ENCODE measurements at places on chromosomes 3 and 15.

GRCh38 chr15:73809728-73810501 lies 56.8 kb upstream of the INSYN1 start:
- no peak for DNase-seq

DNA sequence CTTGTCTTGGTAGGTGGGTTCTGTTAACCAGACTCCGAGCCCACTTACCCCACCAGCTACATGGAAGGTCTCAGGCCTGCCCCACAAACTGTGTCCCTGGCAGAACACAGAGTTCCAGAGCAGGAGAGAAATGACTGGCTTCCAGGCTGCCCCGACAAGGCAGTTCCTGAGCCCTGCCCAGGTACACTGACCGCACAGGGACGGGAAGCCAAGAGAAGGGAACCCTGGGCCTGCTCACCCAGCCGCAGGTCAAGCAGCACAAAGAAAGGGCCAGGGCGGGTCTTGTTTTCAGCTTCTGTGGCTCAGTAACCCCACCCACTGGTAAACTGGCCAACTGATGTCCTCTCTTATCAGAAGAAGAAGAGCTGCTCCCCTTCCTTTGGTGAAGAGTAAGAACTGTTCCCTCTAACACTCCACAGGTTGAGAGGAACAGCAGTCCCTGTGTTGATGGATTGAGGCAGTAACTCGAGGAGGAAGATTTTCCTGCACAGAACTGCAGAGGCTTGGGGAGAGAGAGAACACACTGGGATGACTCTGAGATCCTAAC lies 68.4 kb downstream of the CRTC3 start:
- DNase-seq, result peak; percentile 86

DNA sequence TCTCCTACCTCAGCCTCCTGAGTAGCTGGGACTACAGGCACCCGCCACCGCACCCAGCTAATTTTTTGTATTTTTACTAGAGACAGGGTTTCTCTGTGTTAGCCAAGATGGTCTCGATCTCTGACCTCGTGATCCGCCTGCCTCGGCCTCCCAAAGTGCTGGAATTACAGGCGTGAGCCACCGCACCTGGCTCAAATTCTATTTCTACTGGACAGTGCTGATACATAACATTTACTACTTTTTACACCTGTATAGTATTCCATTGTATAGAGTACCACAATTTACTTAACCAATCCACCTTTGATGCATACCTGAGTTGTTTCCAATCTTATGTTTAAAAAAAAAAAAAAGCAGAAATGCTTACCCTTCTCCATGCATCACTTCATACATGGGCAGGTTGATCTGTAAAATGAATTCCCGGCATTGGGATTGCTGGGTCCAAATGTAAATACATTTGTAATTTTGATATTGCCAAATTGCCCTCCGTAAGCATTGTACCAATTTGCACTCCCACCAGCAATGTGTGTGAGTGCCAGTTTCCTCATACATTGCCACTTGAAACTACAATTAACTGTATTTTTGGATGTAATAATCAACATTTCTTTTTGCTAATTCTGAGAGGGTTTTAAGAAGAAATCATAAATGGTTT lies 94.5 kb downstream of the NPTN start:
- no peak for DNase-seq

DNA sequence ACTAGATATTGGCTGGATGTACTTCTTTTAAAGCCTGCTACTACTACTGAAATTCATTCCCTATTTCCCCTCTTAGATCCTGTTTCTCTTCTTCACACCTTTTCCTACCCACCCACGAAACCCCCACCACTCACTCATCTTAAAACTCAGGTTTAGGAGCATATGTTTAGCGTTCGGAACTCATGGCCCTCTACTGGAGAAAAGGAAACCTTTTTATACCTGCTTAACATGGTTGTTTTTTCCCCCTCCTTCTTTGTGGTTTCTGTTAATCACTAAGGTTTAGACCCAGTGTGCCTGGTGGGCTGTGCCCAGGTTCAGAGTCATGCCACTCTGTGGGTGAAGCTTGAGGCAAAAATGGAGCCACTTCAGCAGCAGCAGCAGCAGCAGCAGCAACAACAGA lies 2.6 kb downstream of the ARID3B start:
- no peak for DNase-seq

DNA sequence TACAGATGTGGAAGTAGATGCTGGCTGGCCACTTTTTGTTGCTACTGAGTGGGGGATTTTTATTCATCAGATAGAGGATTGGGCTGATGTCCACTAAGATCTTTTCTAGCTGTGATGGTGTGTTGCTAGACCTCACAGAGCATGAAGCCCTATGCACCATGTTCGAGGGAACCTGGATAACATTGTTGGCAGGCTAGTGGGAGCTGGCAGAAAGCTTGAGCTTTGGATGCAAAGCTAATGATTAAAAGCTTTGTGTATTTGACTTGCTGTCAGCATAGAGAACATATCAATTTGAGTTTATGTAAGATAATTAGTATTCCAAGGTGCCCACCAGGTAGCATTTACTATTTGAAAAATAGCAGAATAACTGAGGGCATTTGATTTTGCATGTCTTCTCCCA lies 59.1 kb downstream of the ST6GAL1 start:
- no peak for DNase-seq

DNA sequence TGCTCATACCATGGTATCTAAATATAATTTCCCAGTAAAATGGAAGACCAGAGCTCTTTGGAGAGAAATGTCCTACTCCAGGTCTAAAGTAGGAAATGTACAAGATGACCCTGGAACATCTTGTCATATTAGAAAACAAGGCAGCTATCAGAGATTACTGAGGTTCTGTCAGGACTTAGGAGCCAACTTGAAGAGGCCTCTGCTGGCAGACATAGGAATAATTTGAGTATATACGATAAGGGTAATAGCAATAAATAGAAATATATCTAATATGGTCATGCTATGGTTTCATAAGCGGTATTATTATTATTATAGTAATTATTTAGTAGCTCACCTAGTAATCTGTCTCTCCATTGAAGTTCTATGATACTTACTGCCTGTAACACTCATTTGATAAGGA lies 224.2 kb downstream of the SOX2 start:
- DNase-seq, result no peak

DNA sequence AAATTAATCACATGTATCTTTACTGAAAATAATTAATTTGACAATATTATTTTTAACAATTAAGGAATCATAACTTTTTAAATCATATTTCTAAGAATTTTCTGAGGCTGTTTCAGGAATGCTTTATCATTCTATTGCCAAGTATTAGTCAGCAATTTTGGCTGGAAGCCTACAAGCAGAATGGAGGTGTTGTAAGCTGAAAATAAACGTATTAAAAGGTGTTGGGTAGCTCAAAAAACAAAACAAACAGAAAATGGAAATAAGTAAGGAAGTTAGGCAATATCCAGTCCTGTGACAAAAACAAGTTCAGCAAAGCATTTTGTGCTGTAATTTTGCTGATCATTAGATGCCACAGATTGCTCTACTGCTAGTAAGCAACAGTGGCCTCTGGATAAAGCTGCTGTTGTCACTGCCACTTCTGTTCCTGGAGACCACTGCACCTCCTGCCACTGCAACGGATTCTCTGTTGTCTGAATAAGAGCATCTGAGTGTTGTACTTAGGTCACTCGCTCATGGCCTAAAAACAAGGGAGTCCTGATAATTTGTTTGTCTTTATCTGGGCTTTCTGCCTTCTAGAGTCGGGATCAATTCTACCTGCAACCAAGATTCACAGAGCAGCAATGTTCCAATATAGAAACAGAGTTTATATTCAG lies 63.5 kb upstream of the SLITRK3 start:
- no peak for DNase-seq

DNA sequence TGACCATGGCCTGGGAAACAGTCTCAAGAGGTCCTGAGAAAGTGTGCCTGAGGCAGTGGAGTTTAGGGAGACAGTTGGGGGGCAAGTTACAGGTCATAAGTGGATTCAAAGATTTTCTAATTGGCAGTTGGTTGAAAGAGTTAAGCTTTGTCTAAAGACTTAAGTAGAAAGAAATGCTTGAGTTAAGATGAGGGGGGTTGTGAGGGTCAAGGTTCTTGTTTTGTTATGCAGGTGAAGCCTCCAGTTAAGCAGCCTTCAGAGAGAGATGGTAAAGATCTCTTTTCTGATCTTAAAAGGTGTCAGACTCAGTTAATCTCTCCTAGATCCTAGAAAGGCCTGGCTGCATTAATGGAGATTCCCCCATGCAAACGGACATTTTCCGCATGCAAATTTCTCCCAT lies 356.3 kb upstream of the C2CD4B start:
- no peak for DNase-seq

DNA sequence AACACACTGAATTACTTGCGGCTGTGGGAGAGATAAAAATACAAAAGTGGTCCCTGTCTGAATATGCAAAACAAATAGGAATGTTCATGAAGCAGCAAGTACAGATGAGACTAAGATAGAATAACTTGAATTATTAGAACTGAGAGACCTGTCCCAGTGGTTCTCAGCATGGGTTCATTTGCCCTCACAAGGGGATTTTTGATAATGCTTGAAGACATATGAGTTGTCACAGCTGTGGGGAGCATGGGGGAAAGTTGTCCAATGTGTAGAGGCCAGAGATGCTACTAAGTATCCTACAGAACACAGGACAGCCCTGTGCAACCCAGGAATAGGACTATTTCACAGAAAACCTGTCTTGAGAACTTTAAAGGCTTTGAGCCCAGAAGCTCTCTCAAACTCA lies 22.4 kb downstream of the PPM1L start:
- no peak for DNase-seq

DNA sequence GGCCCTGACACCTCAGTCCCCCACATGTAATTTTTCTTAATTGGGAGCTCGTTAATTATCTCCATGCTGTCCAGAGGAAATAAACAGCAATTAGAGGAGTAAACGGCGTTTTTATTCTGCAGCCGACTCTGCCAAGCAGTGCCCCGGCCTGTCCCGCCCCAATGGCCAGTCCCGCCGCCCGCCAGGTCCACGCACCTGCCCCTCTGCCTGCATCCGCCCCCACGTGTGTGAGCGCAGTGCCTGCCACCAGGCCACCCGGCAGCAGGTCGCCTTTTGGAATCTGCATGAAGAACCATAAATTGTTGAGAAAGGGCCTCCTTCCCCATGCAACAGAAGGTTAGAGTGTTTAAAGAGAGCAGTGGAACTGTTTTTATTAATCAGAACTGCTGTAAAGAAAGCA lies 87.5 kb upstream of the LINGO1 start:
- DNase-seq, result no peak

- no peak for DNase-seq
These were observed 722 bp downstream of the CACNA1D start for GRCh38 chr3:53495146-53495519.

DNA sequence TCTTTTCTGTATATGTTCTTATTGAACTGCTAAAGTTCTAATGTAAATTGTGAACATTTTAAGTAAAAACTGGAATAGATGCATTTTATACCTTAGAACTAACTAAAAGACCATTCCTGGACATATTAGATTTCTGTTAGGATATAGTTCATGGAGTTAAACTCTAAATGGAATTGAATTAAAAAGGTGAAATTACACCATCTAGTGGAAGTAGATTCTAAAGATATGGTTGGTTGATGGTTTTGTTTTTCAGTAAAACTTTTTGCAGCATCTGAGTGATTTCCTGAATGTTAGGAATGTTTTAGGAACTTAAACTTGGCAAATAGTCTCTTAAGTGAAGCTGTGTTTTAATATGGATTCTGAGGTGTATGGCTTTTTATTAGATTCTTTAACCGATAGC lies 96.8 kb downstream of the SLMAP start:
- peak; percentile 23 for DNase-seq

- no peak for DNase-seq
These were observed 667.1 kb downstream of the NAALADL2 start for GRCh38 chr3:175526191-175526590.

GRCh38 chr15:67770358-67770628 lies 55.0 kb upstream of the SKOR1 start:
- no peak for DNase-seq

GRCh38 chr15:79967298-79968182 lies 3.5 kb downstream of the BCL2A1 start:
- DNase-seq, result no peak

DNA sequence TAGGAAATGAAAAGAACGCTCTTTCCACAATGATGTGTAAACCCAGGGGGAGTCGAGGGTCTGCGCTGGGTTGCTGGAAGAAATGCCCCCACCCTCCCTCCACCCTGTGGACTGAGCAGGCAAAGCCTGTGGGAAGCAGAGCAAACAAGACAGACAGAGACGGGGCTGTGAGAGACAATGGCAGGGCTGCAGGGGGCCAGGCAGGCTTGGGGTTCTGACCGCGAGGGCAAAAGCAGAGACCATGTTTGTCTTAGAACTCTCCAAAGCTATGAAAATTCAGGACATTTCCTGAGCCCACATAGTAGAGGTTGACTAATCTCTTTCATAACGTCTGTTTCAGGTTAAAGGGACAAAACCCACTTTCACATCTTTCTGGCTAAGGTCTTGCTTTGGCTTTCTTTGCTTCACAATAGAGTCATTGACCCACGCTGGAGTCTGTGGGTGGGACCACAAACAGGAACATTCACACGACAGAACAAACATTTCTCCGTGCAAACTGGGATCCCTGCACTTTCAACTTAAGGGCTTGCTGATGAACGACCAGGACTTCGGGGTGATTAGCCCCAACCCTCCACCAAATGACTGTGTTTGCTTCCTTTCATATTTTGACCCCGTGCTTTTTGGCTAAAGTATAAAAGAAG lies 156.0 kb upstream of the TPM1 start:
- DNase-seq, result no peak

DNA sequence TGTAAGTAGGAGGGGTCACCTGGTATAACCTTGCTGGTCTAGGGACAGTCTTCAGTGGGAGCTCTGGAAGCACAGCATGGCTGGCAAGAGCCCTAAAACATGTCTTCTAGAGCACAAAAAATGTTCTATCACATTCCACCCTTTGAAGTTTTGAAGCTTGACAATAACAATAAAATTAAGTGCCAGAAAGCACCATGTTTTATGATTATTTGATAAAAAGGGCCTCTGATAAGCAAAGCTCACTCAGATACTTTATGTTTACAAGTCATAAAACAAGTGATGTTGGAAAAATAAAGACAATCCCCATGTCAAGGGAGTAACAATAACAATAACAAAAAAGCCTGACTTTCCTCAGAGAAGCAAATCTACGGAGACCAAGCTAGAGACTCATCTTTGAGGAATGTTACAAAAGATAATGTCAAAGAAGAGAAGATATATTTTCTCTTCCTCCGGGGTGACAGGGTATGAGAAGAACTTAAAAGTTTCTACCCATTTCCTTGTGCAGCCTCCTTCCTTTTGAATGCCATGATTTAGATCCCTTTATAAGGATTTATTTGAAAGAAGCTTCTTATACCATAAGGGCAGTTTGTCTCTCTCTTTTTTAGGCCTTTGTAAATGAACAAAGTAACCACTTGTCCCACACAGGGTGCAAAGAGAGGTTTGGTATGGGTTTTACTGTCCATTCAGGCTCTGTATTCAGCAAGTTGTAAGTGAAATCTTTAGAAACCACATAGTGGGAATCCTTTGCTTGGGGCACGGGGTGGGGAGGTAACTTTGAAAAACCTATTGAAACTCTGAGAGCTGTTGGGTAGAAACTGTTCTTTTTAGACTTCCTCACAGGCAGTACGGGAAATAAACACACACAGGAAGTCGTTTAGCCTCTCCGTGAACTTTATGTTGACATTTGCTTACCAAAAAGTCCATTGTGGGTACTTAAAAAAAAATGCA lies 109.6 kb upstream of the RBMS3 start:
- DNase-seq, result no peak

All from hematopoietic multipotent progenitor cell treated with erythropoietin and hydrocortisone succinate and interleukin-3 and kit ligand, for 17 days (in vitro differentiated cells).